Osteoblast (primary cell): ENCODE measurements at places on chromosomes 7 and 10. TPM values are rescaled to one million over a fixed set of nuclear protein-coding genes. Genes with fewer than 3 reads are reported as not detected.

The EPHB6 gene
- total RNA-seq, result 2.4 and 4.0 TPM in 2 replicates

The GOT1 gene
- total RNA-seq, result 36.2 and 42.7 TPM in 2 replicates

The TRIM73 gene
- 0.36 and 1.5 TPM in 2 replicates for total RNA-seq

DNA sequence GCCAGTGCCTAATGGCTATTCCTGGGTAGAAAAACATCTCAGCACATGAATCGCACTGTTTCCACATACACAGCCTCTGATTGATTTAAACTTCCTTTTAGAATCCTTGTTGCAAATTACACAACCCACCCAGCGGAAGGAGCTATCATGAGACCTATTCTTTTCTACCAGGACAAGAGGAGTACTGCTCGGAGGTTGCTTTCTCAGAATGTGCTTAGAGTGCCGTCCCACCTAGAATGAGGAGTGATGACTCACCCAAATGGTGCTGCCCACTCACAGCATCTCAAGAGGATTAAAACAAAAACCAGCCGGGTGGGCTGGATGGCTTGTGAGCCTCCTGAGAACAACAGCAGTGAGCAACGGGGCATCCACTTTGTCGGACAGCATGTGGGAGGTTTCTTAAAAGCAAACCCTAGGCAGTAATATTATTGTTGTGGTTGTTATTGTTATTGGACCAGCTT, 128.9 kb downstream of the DGKI start:
- H3K4me3 ChIP-seq, result peak overlapping the region; percentile 42
- no peaks in the 10 kb centered on the region for H3K27me3 ChIP-seq

- no peak for DNase-seq
- no peaks in the 10 kb centered on the region for H3K27me3 ChIP-seq
- H3K27ac ChIP-seq, result no peak overlapping the region
- no peak overlapping the region for H3K4me3 ChIP-seq
- H3K4me1 ChIP-seq, result peaks cover 8% of the 10 kb centered on the region
- no peaks in the 10 kb centered on the region for H3K36me3 ChIP-seq
Measured at GRCh38 chr10:4190876-4191275, 405.9 kb upstream of the KLF6 start.

DNA sequence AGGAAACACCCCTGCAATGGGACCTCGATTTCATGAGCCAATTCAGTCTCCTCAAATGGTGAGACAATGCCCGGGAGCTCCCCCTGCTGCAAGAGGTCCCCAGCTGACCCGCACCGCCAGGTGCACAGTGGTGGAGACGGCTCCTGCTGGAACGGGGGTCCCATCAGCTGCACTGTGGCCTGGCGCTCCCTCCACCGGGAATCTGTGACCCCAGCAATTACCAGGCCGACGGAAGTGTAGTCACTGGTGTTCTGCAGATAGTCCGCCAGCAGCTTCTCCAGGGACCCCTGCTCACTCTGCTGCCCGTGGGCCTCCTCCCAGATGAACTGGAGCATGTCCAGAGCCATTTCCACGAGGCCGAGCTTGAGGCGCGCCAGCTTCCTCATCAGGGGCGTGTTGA, 64.9 kb upstream of the NKX6-2 start:
- H3K4me3 ChIP-seq, result no peak overlapping the region
- H3K27ac ChIP-seq, result no peak overlapping the region
- peaks cover 31% of the 10 kb centered on the region for H3K27me3 ChIP-seq
- no peaks in the 10 kb centered on the region for H3K4me1 ChIP-seq

- no peak overlapping the region for H3K4me3 ChIP-seq
- H3K4me1 ChIP-seq, result peaks cover 4% of the 10 kb centered on the region
- no peaks in the 10 kb centered on the region for H3K27me3 ChIP-seq
Measured at GRCh38 chr10:129864601-129865126, 99.4 kb downstream of the EBF3 start.

DNA sequence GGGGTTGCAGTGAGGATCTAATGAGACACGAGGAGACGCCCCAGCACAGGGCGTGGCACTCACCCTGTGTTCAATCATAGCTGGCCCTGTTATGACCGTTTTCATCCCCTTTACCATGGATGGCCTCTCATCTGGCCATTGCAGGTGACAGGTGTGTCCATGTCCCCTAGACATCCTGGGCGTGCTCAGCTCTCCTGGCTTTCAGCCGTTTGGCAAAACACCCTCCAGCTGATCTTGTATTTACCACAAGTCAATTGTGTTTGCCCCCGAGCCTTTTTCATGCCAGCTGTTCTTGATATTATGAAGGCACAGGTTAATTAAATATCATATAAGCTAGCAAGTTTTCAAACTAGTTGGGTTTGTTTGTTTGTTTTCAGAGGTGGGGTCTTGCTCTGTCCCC, 97.1 kb downstream of the CHST15 start:
- H3K27ac ChIP-seq, result peak overlapping the region; percentile 72
- no peak overlapping the region for H3K4me3 ChIP-seq
- H3K36me3 ChIP-seq, result no peaks in the 10 kb centered on the region
- peaks cover 21% of the 10 kb centered on the region for H3K27me3 ChIP-seq
- DNase-seq, result no peak
- H3K4me1 ChIP-seq, result peaks cover 55% of the 10 kb centered on the region

- H3K4me3 ChIP-seq, result no peak overlapping the region
- H3K27ac ChIP-seq, result no peak overlapping the region
- no peaks in the 10 kb centered on the region for H3K36me3 ChIP-seq
- H3K27me3 ChIP-seq, result no peaks in the 10 kb centered on the region
- DNase-seq, result no peak
Measured at GRCh38 chr10:104577861-104578521, 63.1 kb upstream of the SORCS3 start.

DNA sequence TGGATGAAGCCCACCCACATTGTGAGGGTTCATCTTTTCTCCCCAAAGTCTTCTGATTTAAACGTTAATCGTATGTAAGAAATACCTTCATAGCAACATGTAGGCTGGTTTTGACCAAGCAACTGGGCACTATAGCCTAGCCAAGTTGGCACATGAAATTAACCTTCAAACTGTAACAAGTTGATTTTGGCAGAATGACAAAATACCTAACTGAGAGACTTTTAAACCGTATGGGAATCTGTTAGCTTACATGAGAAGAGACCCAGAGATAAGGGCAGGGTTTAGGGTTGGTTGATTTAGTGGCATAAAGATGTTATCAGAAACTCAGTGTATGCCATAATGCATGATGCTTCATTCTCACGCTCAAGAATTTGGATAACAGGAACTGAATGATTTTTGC, 69.5 kb downstream of the CDK13 start:
- peaks cover 4% of the 10 kb centered on the region for H3K36me3 ChIP-seq
- no peak overlapping the region for H3K27ac ChIP-seq

DNA sequence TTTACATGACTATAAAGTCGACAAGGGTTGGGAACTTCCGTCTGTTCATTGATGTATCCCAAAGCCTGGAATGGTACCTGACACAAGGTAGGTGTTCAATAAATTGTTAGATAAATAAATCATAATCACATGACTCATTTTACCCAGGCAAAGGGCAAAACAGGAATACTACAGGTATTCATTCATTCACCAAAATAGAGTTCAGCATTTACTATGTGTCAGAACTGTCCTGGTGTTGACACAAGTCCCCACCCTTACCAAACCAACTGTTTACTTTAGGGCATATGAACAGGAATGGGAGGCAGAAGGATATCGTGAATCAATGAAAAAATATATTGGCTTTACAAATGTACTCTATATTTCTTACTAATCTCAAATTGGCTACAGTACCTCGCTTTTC, 666 bp upstream of the YAE1 start:
- H3K27ac ChIP-seq, result peak overlapping the region; percentile 68
- no peak for DNase-seq
- no peaks in the 10 kb centered on the region for H3K27me3 ChIP-seq
- H3K4me1 ChIP-seq, result peaks cover 14% of the 10 kb centered on the region

- peaks cover 6% of the 10 kb centered on the region for H3K27me3 ChIP-seq
- no peaks in the 10 kb centered on the region for H3K4me1 ChIP-seq
- H3K27ac ChIP-seq, result no peak overlapping the region
- DNase-seq, result no peak
- no peak overlapping the region for H3K4me3 ChIP-seq
Measured at GRCh38 chr7:142332421-142332820, 74.6 kb upstream of the PRSS58 start.
